ENCODE measurements at places on chromosomes 13 and 19. TPM values are rescaled to one million over a fixed set of nuclear protein-coding genes. Genes with fewer than 3 reads are reported as not detected.

Gene GPC6
- polyA plus RNA-seq: 6.2 TPM

Gene ZNF534
- not detected for polyA plus RNA-seq

Gene NANOS3
- not detected for polyA plus RNA-seq

Gene MBD3L2B
- not detected for polyA plus RNA-seq

GRCh38 chr13:90824032-90824431 is 523.5 kb upstream of the MIR17HG start:
- DNase-seq: no peak

GRCh38 chr19:49637821-49638738 is 1.9 kb downstream of the RRAS start:
- peak; percentile 55 for DNase-seq

Gene OXGR1
- polyA plus RNA-seq: 3.5 TPM

Gene GAPDHS
- polyA plus RNA-seq: not detected

GRCh38 chr19:881385-882071 is 11.5 kb downstream of the MED16 start:
- DNase-seq: no peak

DNA sequence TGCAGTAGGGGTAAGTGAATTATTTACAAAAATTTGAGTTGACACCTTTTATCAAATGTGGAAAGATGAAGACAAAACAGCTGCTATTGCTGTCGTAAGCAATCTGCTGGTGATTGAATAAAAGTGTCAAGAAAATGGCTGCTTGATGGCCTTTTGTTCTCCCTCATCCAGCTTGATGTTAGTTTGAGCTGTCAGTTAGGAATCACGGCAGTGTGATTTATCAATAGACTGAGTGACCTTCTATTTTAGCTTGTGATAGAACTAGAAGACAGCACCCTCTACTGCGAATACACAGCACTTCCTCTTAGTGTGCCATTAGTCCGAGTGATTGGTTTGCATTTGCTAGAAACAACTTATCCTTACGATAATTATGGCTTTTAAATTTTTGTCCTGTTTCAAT is 76.3 kb downstream of the MZT1 start:
- DNase-seq: no peak

DNA sequence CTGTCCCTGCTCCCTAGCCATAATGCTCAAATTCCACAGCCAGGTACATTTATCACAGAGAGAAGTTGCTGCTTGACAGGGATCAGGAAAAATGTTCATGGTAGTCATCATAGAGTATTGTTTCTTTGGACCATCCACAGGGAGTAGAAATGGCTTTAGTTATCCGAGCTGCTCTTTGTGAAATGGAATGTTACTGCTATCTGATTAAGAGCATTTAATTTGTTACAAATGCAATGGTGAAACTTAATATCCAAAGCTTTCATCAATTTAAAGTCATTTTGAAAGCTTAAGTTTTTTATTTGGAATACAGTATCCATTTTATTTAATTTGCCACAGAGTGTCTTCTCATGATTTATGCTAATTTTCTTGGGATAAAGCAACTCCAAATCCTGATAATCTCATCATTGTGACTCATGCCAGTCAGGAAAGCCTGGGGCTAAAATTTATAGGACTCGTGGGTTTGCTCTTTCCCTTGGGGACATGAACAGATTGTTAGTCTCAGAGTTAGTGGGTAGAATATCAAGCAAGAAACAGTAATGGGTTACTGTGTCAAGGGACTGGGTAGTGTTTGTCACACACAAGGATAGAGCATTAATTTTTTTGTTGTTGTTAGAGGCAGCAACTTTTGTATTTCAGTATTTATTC is 59.8 kb downstream of the SCEL start:
- no peak for DNase-seq

GRCh38 chr13:109182777-109183465 is 553.5 kb downstream of the MYO16 start:
- no peak for DNase-seq

Gene RFPL4A
- polyA plus RNA-seq: not detected

GRCh38 chr13:58994777-58995176 is 1169.0 kb downstream of the DIAPH3 start:
- DNase-seq: no peak

GRCh38 chr13:30610311-30610710 is 7.4 kb upstream of the USPL1 start:
- DNase-seq: no peak

DNA sequence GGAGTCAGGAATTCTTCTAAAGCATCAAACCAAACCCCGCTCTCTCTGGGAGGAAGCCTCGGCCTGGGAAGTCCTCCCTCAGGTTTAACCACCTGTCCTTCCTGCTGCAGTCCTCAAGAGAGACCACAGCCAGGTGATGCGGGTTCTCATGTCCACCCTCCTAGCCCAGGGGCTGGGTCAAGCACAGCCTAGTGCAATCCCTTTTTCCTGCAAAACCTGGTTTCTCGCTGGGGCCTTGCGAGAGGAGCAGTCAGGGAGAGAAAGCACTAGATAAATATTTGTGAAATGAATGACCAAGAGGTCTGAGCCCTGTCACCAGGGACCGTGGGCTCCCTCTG is 2.4 kb downstream of the SLC8A2 start:
- no peak for DNase-seq

Gene ZNF470
- 5.1 TPM for polyA plus RNA-seq

Gene EXOC3L2
- 15.4 TPM for polyA plus RNA-seq

DNA sequence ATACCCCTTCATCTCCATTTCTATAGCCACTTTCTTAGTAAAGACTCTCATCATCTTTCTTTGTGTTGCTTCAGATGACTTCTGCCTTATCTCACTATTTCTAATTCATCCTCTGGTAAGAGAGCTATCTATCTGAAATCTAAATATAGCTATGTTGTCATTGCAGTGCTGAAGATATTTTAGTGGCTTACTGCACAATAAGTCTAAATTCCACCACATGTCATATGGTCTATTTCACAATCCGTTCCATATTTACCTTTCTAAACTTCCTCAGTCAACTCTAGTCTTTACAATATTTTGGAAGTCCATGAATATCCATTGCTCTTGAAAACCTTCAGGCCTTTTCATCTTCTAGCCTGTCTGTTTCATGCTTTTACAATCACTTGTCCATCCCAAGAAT is 465.1 kb upstream of the SLC10A2 start:
- no peak for DNase-seq

- no peak for DNase-seq
Observed at GRCh38 chr13:59368693-59369092, 795.0 kb downstream of the DIAPH3 start.

Gene OR7D4
- not detected for polyA plus RNA-seq

Gene FPR3
- 1.1 TPM for polyA plus RNA-seq

- DNase-seq: no peak
Observed at GRCh38 chr13:80249516-80250212, 91.3 kb downstream of the SPRY2 start.

Gene KLF1
- not detected for polyA plus RNA-seq

- no peak for DNase-seq
Observed at GRCh38 chr13:20294497-20294896, 62.4 kb upstream of the GJB6 start.

Gene IER2
- 96.7 TPM for polyA plus RNA-seq

GRCh38 chr19:54154603-54155345 is 4.7 kb downstream of the LENG1 start:
- DNase-seq: no peak

Gene SMIM44
- polyA plus RNA-seq: not detected

Gene PTBP1
- polyA plus RNA-seq: 102 TPM

Gene CEACAM16
- polyA plus RNA-seq: not detected

GRCh38 chr13:41059456-41060081 is 1.7 kb upstream of the WBP4 start:
- no peak for DNase-seq

Gene LRRC25
- polyA plus RNA-seq: 2.7 TPM

- DNase-seq: no peak
Observed at GRCh38 chr13:77919921-77920294, 1.3 kb upstream of the EDNRB start.

Gene GPR12
- polyA plus RNA-seq: not detected

Gene VSTM2B
- polyA plus RNA-seq: not detected

Gene ETV2
- 3.3 TPM for polyA plus RNA-seq

Gene C1QTNF9
- polyA plus RNA-seq: not detected

Gene TRIP10
- polyA plus RNA-seq: 57.5 TPM

GRCh38 chr13:18992791-18993190 is 188.8 kb downstream of the TUBA3C start:
- no peak for DNase-seq

Gene ATXN8OS
- not detected for polyA plus RNA-seq

Gene ZNF486
- 2.6 TPM for polyA plus RNA-seq

Gene PROZ
- polyA plus RNA-seq: 20.0 TPM

- no peak for DNase-seq
Observed at GRCh38 chr19:51729781-51730180, 6.0 kb upstream of the HAS1 start.

DNA sequence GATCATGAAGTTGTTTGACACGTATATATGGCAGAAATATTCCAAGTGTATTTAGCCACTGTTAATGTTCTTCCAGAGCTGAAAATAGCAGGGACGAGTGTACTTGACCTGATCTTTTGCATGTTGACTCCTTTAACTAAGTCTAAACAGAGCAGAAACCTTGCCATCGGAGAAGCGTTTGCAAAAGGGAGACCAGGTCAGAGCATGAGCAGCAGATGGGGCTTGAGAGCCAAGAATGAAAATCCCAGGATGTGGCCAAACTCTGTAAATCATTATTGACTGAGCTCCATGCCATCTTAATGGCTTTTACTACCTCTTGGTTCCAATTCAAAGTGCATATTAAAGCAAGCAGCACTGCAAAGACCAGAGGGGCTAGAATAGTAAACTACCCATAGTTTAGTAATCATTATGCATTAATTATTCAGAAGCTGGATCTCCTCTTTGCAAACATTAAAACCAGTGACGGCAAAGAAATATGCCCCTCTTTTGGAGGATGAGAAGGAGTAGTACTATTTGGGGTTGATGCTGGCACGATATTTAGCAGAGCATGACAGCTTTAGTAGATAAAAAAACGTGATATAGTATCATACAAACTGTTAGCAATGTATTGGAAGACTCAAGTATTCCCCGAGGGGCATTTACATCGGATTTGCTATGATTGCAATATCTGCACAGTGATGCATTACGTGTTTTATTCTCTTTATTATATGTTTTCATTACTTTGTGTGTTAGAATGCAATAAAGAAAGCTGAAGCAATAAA is 55.7 kb downstream of the FAM216B start:
- peak; percentile 27 for DNase-seq

Gene KIR2DL3
- polyA plus RNA-seq: not detected

Gene CYP2F1
- polyA plus RNA-seq: not detected

Gene TSHZ3
- 1.7 TPM for polyA plus RNA-seq

Gene TNNT1
- polyA plus RNA-seq: not detected

DNA sequence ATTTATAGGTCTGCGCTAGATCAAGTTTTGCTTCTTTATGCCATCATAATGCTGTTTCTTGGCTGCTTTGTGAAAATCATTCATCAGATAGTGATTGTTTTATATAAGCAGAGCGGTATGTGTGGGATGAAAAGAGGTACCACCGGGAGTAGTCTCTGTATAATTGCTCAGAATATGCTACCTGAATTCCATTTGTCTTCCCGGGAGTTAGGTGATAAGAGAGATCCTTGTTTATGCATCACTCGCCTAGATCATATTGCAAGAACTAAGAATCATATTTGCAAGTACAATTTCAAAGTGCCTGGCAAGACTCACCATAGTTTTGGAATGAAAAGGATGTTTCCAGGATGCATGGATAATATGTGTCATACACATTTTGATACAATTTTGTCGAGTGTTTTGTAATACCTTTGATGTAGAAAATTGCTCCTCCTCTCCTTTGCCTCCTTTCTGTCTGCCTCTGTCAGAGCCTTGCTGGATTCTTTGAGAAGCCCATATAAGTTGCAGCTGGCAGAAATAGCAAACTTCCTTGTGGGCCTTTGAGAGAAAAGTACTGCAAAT is 1306.0 kb upstream of the SLC10A2 start:
- no peak for DNase-seq

GRCh38 chr13:27449081-27449603 is 1.2 kb downstream of the MTIF3 start:
- peak; percentile 49 for DNase-seq

Gene SH2D3A
- polyA plus RNA-seq: 12.5 TPM

Gene VMAC
- 2.3 TPM for polyA plus RNA-seq

- DNase-seq: peak; percentile 77
Observed at GRCh38 chr13:80132741-80133601, 208.0 kb downstream of the SPRY2 start.

DNA sequence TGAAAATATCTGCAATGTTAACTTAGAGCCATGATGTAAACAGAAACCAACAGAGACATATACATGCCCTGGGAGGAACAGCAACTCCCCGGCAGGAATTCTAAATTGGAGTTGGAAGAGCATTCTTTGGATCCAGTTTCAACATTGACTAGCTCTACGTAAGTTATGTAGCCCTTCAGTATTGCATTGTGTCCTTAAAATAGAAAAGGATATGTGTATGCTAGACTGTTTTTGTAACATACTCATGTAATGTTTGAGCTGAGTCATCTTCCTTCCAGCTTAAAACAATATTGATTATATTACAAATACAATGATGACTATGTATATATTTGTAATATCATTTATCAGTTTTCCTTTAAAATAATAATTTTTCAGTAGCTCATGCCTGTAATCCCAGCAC is 1422.2 kb upstream of the PCDH20 start:
- no peak for DNase-seq
